ENCODE measurements at places on chromosomes 3 and 15.

GRCh38 chr3:171772427-171773056 lies 37.7 kb downstream of the PLD1 start:
- DNase-seq: peak; percentile 1

DNA sequence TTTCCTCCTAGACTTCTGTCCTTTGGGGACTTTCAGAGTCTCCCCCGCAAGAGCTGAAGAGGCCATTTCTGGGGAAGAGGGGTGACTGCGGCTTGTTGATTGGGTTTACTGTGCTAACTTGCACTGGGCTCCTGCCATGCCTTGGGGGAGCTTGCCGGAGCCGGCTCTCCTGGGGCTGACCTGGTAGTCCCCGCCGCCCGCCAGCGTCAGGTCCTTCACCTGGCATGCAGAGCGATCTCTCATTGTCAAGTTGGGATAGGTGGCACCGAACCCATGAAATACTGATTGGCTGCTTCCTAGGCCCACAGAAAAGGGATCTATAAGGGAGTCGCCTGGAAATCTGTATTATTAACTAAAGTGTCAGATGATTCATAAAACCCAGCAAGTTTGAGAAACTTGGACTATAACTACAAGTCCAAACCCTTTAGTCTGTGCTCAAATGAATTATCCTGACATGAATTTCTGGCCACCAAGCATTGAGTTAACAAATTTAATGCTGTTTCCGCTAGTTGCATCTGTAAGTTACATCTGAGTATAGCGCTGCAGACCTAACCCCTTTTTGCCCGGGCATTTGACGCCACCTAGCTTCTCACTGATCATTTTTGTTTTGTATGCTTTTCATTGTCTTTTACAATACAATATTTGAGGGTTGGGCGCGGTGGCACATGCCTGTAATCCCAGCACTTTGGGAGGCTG lies 607 bp upstream of the IMP3 start:
- DNase-seq: no peak

- DNase-seq: no peak
Measured at GRCh38 chr15:101445562-101446517, 43.7 kb downstream of the PCSK6 start.

GRCh38 chr15:65912235-65912634 lies 42.9 kb downstream of the RAB11A start:
- DNase-seq: no peak

- DNase-seq: no peak
Measured at GRCh38 chr3:35422836-35423601, 216.3 kb upstream of the ARPP21 start.

GRCh38 chr3:125232401-125232800 lies 19.9 kb upstream of the SLC12A8 start:
- DNase-seq: no peak

DNA sequence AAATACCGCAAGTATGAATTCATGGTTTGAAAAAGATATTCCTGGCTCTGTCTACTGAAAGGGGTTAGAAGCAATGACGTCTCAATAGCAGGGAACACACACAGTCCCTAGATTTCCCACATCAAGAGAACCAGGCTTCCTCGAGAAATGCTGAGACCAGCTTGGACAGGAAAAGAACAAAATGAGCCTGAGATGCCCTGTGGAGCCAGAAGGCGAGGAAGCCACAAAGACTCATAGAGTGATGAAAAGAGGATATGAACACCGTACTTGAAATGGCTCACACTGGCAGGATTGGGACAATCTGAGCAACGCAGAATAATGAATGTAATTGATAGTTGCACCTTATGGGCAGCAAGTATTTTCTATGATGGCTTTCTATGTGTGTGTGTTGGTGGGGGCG lies 302.4 kb upstream of the ATP10A start:
- DNase-seq: no peak

DNA sequence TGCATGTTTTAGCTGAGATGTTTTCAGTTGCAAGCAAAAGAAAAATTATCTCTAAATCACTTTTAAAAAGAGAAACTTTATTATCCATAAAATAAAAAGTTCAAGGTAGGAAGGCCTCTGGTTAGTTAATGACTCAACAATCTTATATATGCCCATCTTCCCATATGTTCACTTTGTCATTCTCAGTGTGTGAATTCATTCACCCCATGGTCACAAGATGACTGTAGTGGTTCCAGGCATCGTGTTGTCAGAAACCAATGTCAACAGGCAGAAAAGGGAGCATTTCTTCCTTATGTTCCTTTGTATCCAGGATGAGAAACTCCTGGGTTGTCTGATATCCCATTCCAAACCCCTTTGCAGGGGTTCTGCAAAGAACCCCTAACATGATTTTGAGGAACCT lies 119.9 kb upstream of the RAP2B start:
- DNase-seq: no peak

DNA sequence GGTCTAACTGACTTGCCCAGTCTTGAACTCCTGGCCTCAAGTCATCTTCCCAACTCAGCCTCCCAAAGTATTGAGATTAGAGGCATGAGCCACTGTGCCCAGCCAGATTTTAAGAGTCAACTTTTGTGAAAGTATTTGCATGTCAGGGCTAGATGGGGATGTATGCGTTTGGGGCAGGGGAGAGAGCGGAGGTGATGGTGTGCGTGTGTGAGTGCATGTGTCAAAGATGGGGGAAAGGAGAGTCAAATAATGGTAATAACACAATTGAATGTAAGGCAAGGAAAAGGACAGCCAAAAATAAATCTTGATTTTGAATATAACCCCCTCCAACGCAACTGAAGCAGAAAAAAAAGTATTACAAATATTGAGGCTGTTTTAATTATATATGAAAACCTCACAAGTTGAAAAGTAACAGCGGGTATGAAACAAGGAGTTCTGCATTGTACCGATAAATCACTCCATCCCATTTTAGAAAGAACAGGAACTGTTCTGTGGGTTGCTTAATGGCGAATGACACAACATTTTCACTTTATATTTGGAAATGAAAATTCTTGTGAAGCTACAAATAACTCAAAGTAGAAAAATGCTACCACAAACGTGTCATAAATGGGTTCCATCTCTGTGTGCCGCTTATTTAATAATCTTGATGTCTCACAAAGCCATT lies 29.9 kb upstream of the LDHAL6B start:
- DNase-seq: no peak
